ENCODE measurements at places on chromosomes 12 and 14.

GRCh38 chr12:123937707-123938591, 34.7 kb downstream of the CCDC92 start:
- DNase-seq: peak; percentile 39

DNA sequence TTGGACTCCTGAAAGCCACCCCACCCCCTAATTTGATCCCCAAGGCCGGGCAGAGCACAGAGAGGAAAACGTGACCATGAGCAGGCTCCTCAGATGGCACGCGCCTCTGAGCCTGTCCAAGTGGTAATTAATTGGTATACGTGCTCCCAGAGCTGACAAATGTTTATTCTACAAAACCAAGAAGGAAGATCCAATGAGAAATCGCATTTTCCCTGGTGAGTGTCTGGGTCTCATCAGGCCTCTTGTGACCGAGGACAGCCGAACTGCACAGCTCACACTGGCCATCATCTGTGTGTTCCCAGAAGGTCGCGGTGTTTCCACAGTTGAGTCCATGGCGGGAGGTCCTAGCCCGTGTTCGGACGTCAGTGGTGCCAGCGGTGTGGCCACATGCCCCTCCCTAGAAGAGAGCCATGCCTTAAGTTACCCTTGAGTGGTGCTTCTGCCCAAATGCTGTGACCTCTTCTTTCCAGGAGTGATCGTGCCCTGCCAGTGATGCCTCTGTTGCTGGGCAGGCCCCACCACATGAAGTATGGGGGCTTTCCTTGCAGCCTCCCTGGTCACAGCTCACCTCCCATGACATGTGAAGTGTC, 317.5 kb upstream of the RTL1 start:
- DNase-seq: no peak

DNA sequence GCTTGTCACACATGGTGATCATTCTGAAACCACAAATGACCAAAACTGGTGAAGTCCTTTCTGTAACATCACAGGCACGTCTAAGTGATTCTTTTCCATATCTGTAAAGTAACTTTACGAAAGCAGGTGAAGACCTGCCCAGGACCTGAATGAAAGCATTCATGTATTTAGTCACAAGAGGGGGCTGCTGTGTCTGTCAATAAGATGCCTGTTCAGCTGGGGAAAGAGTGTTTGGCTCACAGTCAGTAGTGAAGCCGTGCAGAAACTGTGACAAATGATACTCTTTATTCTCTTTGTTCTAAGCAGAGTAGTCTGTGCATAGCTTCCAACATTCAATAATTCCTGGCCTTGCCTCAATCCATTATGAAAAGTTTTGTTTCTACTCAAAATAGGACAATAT, 373.5 kb upstream of the OR4E1 start:
- DNase-seq: no peak

GRCh38 chr14:60878536-60878935, 102.3 kb downstream of the TRMT5 start:
- no peak for DNase-seq

DNA sequence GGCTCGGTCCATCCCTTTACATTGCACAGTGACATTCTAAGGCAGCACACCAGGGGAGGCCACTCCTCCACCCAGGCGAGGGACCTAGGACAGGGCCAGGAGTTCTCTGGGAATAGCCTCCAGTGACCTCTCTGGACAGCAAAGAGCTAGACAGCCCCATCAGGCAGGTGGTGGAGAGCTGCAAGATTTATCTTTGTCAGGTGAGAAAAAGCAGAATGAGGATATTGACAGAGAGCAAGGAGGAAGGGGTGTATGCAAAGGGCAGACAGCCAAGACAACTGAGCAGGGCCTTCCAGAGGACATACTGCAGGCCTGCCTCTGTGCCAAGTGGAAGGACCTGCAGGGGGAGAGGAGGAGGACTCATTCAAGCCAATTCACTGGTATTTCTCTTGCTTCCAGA, 112.4 kb upstream of the MAX start:
- no peak for DNase-seq

- no peak for DNase-seq
Measured at GRCh38 chr12:128761379-128761790, 62.4 kb downstream of the SLC15A4 start.

DNA sequence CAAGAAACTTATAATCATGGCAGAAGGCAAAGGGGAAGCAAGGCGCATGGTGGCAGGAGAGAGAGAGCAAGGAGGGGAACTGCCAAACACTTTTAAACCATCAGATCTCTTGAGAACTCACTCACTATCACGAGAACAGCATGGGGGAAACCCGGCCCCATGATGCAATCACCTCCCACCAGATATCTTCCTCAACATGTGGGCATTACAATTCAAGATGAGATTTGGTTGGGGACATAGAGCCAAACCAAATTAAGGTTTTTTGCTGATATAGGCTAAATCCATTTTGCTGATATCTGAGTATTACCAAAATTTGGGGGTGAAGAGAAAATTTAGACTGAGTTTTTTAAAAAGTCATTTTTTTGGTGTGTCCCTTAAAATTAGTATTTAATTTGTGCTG, 54.9 kb upstream of the TMX1 start:
- no peak for DNase-seq

DNA sequence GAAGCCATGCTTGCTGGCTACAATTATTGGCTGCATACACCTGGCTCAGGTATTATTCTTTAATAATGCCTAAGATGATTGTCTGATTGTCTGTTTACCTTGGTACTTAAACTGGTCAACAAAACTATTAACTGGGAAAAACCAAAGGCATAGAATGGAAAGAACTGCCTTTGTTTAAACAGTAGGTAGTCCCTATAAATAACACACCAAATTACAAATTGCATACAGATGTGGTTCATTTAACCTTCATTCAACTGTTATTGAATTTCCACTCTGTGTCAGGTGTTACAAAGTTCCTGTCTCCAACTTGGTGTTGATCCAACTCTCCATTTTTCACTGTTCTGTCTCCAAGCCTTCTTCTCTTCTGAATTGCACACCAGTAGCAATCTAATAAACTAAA, 79.8 kb upstream of the FSCB start:
- no peak for DNase-seq

- no peak for DNase-seq
Measured at GRCh38 chr14:62709773-62710172, 335.5 kb downstream of the KCNH5 start.

DNA sequence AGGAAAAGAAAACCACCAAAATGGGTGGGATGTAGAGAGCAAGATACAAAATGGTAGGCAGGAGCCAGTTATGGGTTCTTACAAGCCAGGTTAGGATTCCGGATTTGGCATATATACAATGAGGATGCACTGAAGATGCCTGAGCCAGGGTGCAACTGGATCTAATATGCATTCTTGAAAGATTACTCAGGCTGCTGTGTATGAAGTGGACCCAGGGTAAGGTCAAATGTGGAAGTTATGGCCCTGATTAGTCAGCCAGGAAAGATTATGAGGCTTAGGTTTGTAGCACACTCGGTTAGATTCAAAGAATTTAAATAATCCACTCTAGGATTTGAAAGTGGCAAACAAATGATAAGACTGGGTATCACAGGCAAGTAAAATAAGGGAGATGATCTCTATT, 1750.7 kb upstream of the FLRT2 start:
- DNase-seq: no peak

DNA sequence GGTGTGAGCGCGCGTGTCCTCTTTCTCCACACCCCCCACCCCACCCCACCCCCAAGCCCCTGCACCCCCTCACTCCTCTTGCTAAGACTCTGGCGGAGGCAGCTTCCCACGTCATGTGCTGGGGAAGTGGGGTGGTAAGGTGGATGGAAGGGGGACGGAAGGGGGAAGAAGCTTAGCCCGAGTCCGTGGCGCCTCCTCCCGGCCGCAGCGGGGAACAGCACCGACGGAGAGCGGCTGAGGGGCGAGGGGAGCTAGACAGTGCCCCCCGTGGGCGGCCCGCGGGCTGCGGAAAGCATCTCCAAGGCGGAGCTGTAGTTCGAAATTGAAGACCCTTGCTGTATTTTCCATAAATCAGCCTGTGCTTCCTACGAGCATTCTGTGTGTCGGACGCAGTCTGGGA, 588 bp upstream of the GRIN2B start:
- DNase-seq: no peak

DNA sequence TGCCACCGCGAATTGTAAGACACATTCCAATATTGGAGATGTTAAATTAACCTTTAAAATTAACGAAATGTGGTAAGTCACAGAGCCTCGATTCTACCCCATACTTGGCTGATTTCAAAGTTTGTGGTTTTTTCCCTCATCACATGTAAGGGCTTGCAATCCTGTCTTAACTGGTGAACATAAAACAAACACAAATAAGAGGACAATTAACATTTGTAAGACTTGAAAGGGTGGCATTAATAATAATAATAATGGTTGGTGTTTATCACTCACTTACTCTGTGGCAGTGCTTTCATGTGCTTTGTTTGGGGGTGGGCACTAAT, 26.6 kb downstream of the PPFIBP1 start:
- no peak for DNase-seq

- DNase-seq: no peak
Measured at GRCh38 chr14:67385120-67385519, 25.0 kb downstream of the EIF2S1 start.

- no peak for DNase-seq
Measured at GRCh38 chr14:49703965-49704364, 11.0 kb downstream of the KLHDC1 start.

GRCh38 chr12:129941618-129942017, 37.8 kb upstream of the TMEM132D start:
- no peak for DNase-seq

Data from stimulated activated CD8-positive, alpha-beta memory T cell treated with anti-CD3 and anti-CD28 coated beads, Interleukin-4, amount 100 ng/mL, for 24 hours (primary cell).